NCI-H1417 treated with DMSO at 0.1 percent for 48 hours (cell line): ENCODE measurements at places on chromosomes 1 and 21.

DNA sequence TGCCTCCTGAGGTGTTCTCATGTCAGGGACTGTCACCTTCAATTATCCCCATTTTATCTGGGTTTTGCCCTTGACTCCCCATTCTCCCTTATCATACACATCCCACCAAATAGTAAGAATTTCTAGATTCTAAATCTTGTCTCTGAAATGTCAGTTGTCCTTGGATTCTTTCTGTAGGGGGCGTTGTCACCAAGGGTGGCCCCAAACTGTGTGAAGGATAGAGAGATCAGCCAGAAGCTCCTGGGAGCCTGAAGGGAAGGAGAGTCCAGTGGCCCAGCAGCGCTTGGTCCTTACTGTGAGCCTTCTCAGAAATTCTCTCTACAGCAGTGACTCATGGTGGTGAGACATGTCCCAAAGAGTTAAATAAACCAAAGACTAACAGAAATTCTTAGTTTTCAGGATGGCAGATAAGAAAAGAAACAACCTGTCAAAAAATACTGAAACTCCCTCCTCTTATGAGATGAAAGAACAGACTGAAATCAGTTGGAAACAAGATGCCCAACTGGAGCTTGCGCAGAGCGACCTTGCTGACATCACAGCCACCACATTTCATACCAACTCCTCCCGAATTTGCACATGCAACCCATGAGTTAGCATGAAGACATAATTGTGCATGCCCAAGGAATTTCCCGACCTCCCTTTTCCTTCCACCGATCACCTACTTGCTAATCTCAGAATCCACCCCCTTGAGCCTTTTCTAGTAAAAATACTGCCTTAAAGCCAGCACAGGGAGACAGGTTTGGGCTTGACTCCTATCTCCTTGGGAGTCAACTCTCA lies 109.8 kb downstream of the ELAVL4 start:
- DNase-seq: no peak

DNA sequence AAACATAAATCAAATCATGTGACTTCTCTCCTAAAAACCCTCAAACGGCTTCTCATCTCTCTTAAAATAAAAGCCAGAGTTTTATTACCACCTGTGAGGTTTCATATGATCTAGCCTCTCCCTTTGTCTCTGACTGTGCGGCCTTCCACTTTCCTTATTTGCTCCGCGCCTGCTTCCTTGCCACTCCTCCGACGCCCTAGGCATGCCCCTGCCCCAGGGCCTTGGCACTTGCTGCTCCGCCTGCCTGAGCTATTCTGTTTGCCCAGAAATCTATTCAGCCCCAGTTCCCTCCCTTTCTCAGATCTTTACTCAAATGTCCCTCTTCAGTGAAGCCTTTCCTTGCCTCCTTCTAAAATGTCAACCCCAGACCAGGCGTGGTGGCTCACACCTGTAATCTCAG lies 57.5 kb upstream of the DISP3 start:
- DNase-seq: no peak

- no peak for DNase-seq
These were observed 531.9 kb upstream of the CAMK1G start for GRCh38 chr1:209051570-209051969.

DNA sequence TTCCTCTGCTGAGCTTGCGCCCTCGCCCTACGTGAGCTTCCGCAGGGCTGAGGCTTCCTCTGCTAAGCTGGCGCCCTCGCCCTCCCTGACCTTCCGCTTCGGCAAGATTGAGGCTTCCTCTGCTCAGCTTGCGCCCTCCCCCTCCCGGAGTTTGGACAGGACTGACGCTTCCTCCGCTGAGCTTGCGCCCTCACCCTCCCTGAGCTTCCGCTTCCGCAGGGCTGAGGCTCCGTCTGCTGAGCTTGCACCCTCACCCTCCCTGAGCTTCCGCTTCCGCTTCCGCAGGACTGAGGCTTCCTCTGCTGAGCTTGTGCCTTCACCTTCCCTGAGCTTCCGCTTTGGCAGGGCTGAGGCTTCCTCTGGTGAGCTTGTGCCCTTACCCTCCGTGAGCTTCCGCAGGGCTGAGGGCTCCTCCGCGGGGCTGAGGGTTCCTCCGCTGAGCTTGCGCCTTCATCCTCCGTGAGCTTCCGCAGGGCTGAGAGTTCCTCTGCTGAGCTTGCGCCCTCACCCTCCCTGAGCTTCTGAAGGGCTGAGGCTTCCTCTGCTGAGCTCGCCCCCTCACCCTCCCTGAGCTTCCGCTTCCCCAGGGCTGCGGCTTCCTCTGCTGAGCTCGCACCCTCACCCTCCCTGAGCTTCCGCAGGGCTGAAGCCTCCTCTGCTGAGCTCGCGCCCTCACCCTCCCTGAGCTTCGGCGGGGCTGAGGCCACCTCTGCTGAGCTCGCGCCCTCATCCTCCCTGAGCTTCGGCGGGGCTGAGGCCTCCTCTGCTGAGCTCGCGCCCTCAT lies 753.6 kb upstream of the TPTE start:
- no peak for DNase-seq

DNA sequence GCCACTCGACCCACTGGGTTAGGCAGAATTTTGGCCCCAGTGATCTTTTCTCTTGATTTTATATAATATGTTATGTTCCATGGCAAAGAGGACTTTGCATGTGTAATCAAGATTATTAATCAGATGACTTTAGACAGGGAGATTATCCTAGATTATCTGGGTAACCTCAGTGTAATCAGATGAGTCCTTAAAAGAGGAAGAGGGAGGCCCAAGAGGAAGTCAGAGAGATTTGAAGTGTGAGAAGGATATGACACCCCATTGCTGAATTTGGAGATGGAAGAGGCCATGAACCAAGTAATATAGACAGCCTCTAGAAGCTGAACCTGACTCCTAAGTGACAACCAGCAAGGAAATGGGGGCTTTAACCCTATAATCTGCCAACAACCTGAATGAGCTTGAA lies 117.1 kb upstream of the CSF3R start:
- DNase-seq: no peak

GRCh38 chr21:37695111-37695510 lies 221.1 kb downstream of the KCNJ6 start:
- DNase-seq: no peak

- no peak for DNase-seq
These were observed 31.6 kb downstream of the TTLL7 start for GRCh38 chr1:83967336-83967735.

GRCh38 chr1:162562470-162562828 lies 927 bp downstream of the UAP1 start:
- no peak for DNase-seq

GRCh38 chr1:116556289-116557006 lies 14.4 kb downstream of the CD58 start:
- DNase-seq: no peak

DNA sequence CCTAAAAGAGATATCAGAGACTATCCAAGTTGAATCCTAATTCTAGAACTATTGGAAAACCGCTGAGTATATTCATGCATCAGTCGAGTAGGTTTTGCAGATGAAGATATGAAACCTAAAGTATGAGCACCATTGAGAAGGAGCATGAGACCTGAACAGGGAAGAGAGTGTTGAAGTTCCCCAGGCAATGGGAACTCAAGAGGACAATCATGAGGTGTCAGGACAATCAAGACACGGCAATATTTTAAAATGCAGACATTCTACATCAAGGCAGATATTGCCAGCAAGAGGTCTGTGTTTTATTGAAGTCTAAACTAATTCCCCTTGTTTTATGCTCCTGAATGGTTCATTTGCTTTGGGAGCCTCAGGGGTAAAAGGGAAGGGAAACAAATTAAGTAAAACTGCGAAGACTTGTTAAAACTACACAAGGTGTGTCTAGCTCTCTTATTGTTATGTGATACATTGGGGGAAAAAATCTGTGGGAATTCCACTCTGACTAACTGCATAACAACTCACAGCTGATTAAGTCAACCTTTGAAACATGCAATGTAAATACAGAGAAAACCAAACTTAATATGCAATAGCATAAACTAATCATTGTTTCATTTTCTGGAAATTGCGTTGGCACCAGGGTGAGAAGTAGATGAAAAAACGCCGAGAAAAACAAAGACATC lies 347.9 kb upstream of the ADGRL2 start:
- no peak for DNase-seq
